ENCODE measurements at places on chromosomes 12 and 14. TPM values are rescaled to one million over a fixed set of nuclear protein-coding genes. Genes with fewer than 3 reads are reported as not detected.

NUBPL gene
- total RNA-seq = 28.6 TPM

OR4E2 gene
- not detected for total RNA-seq

DPY19L2 gene
- 41.0 TPM for total RNA-seq

PLEKHH1 gene
- total RNA-seq = 7.3 TPM

DACT1 gene
- total RNA-seq = 2.8 TPM

TSPAN9 gene
- total RNA-seq = 193 TPM

TGM1 gene
- 1.1 TPM for total RNA-seq

CLECL1 gene
- 0.76 TPM for total RNA-seq

RTL1 gene
- total RNA-seq = not detected

ADGRD1 gene
- total RNA-seq = 89.1 TPM

MYO1H gene
- total RNA-seq = 0.16 TPM

ALX1 gene
- total RNA-seq = not detected

TAS2R7 gene
- not detected for total RNA-seq

SCNN1A gene
- 0.46 TPM for total RNA-seq

LMNTD1 gene
- not detected for total RNA-seq

GLT1D1 gene
- 0.68 TPM for total RNA-seq

SLC38A4 gene
- 2.8 TPM for total RNA-seq

AMN gene
- 0.14 TPM for total RNA-seq

CPNE6 gene
- total RNA-seq = not detected

SIX6 gene
- not detected for total RNA-seq

RHOF gene
- 47.7 TPM for total RNA-seq

MYF5 gene
- total RNA-seq = not detected

AQP6 gene
- total RNA-seq = not detected

RFLNA gene
- total RNA-seq = 0.19 TPM

SUOX gene
- 28.1 TPM for total RNA-seq

SLC16A7 gene
- 98.0 TPM for total RNA-seq

GPR135 gene
- total RNA-seq = 1.5 TPM

STAC3 gene
- 1.2 TPM for total RNA-seq

DLK1 gene
- total RNA-seq = 52.3 TPM

SMOC1 gene
- total RNA-seq = 1.2 TPM

KRT1 gene
- total RNA-seq = not detected

GARIN6 gene
- not detected for total RNA-seq

RPS6KL1 gene
- total RNA-seq = 19.1 TPM

B4GALNT3 gene
- total RNA-seq = 36.6 TPM

SLC24A4 gene
- 0.49 TPM for total RNA-seq

P2RX2 gene
- not detected for total RNA-seq

MSI1 gene
- total RNA-seq = 6.4 TPM

CRACR2A gene
- 4.5 TPM for total RNA-seq

KCNK13 gene
- total RNA-seq = 6.7 TPM

SALL2 gene
- total RNA-seq = 4.9 TPM

All from Right ventricle myocardium inferior (tissue), 1 donor.